ENCODE measurements at places on chromosomes 7 and 10. TPM values are rescaled to one million over a fixed set of nuclear protein-coding genes. Genes with fewer than 3 reads are reported as not detected.

AKR1C8 gene
- not detected for total RNA-seq

INHBA gene
- 71.2 TPM for total RNA-seq

SEMA3C gene
- total RNA-seq = 36.3 TPM

OR9A2 gene
- total RNA-seq = not detected

PROSER2 gene
- total RNA-seq = 1.6 TPM

CPA1 gene
- 6.7 TPM for total RNA-seq

CYP3A4 gene
- not detected for total RNA-seq

LMTK2 gene
- total RNA-seq = 13.0 TPM

NACAD gene
- total RNA-seq = 8.5 TPM

FGFBP3 gene
- 1.00 TPM for total RNA-seq

DNA sequence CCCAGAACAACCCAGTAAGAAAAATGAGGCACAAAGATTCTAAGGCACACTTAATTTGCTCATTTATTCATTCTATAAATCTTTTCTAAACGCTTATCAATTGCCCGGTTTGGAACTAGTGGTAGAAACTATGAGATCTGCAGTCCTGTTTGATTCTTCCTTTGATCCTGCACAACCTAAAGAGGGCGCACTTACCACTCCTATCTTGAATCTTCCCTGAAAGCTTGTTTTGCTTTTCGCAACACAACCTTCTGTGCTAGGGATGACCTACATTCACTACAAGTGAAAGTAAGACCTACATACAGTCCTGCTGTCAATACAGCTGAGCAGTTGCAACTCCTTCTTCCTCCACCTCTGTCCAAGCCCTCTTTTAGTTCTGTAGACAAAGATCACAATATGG lies 12.6 kb upstream of the ARL4A start:
- no peak for DNase-seq

- no peak for DNase-seq
Measured at GRCh38 chr10:3025026-3025683, 42.2 kb upstream of the PFKP start.

DNA sequence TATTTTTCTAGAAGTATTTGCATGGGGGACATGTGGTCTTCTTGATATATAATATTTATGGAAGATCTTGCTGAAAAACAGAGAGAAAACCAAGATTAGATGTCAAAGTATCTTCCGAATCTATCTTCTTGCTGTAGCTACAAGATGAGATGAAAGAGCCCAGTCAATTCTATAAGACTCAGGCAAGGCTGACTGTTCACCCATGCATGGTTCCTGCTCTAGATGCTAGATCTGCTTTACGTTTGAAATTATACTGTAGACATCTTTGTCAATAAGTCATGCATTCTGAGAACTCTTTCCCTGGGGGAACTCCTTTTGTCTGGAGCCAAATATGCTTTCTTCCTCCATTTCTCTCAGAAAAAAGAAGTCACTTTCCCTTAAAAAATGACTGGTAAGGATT lies 1292.0 kb downstream of the XPNPEP1 start:
- DNase-seq = no peak

- no peak for DNase-seq
Measured at GRCh38 chr10:44980309-44981171, 1.9 kb upstream of the DEPP1 start.

DNA sequence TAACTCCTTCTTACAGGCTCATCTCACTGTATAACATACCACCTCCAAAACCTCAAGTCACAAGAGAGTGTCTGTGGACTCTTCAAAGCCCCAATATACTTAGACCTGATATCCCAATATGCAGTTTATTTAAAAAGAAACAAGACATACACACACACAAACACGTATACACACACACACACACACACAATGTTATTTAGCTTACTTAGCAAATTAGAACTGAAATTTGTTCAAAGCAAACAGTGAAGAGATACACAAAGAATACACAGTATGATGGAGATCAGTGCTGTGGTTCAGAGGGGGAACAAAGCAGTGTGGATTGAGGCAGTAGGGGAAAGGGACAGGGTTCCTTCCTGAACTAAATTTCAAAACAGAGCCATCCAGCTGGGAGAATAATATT lies 807.2 kb downstream of the IPMK start:
- no peak for DNase-seq

GRCh38 chr10:10626734-10627133 lies 390.9 kb upstream of the CELF2 start:
- DNase-seq = no peak

DNA sequence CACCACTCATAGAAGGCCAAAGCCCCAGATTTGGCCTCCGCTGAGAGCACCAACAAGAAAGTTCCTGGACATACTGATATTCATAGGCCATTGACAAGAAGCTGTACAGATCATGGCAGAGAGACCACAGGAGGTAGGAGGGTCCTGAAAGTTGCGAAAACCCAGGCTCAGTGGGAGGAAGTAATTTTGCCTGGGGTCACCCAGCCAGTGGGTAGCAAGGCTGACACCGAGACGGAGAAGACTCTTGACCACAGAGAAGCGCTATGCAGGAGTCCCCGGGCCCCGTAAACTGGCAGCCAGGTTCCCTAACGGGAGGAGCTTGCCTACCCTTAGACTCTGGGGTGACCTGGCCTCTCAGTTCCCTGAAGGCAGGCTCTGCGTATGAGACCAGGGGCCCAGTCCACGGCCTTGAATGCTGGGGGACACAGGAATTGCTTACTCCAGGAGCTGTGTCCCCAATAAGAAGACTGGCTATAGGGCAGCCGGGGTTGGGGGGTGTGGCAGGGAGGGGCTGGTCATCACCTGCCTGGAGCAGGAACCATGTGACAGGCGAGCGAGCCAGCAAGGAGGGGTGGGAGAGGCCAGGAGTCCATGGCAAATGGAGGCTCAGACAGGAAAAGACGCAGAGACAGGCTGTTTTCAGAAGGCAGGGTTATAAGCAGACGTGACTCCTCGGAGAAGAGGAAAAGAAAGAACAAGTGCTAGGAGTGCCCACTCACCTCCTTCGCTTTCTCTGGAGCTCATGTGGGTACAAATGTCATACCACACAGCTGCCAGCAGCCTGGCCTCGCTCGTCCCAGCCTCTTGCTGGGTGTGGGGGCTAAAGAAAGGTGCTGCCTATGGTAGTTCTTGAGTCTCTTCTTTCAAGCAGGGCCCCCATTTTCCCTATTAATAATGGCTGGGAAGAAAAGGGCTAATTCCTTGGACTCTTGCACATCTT lies 24.6 kb upstream of the NPFFR1 start:
- DNase-seq = no peak

DNA sequence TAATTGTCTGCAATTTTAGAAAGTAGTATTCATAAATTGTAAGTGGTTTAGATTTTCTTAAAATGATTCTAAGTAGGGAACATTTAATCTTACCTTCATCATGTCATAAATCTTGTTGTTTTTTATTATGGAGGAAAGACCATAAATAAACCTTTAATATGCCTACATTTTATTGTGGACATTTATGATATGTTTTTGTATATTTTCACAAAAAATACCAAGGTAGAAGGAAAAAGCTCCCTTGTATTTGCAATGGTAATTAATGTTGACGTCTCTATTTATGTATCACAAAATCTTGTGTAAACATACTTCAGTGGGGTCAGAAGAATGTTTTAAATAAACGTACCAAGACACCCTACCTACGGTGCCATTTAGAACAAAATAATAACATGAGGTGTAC lies 155.7 kb upstream of the FAM171A1 start:
- no peak for DNase-seq

GRCh38 chr10:114499630-114500190 lies 95.4 kb upstream of the AFAP1L2 start:
- DNase-seq = peak; percentile 26

DNA sequence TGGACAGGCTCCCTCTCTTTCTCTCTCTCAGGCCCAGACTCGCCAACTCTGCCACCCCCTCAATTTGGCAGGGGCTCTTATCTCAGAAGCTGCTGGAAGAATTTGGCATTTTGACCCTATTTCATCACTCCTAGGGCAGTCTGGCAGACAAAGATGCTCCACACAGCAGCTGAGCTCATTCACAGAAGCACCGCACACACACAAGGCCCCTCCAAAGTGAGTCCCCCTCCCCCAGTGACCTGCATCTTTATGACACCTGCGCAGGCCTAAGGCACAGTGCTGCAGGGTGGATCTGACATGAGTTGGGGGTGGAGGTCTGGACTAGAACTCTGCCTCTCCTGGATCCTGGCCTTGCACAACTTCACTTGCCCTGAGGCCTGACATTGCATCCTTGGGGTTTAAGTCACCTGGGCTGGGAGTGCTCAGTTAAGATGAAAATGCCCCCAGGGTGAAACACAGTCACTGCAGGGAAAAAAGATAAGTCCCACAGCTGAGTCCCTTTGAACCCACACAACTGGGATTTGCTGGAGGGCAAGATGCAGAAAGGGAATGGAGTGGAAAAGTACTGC lies 41.1 kb upstream of the DUSP5 start:
- peak; percentile 61 for DNase-seq

GRCh38 chr10:18675086-18675801 lies 16.0 kb downstream of the ARL5B start:
- no peak for DNase-seq

DNA sequence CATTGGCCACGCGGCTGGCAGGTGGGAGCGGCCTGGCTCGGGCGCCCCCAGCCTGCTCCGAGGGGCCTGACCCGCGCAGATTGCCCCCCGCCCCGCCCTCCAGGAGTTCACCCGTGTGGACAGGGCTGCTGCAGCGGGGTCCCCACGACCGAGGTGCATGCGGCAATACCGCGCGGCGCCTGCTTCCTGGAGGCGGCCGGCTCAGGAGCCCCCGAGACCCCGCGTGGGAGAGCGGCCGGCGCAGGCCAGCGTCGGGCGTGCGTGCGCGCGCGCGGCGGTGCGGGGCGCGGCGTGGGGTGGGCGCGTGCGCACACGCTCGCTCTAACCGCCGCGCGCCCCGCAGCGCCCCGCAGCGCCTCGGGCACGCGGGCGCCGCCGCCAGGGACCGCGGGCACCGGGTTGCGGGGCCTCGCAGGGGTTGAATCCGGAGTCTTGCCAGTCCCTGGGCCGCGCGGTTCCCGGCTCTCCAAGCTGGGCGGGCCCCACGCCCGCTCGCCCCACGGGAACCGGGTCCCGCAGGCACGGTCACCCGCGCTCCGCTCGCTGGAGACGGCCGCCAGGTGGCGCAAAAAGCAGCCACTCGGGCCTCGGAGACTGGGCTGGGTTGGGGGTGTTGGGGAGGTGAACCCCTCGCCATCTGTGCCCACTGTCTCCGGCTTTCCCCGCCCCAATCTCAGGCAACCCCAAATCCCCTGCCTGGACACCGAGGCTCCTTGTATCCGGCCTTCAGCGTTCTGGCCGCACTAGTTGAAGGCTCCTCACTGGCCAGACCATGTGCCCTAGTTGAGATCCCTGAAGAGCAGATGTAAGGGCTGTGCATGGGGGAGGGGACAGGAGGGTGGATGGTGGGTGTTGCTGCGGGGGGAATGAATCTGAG lies 1.3 kb upstream of the ACHE start:
- DNase-seq = peak; percentile 89

DNA sequence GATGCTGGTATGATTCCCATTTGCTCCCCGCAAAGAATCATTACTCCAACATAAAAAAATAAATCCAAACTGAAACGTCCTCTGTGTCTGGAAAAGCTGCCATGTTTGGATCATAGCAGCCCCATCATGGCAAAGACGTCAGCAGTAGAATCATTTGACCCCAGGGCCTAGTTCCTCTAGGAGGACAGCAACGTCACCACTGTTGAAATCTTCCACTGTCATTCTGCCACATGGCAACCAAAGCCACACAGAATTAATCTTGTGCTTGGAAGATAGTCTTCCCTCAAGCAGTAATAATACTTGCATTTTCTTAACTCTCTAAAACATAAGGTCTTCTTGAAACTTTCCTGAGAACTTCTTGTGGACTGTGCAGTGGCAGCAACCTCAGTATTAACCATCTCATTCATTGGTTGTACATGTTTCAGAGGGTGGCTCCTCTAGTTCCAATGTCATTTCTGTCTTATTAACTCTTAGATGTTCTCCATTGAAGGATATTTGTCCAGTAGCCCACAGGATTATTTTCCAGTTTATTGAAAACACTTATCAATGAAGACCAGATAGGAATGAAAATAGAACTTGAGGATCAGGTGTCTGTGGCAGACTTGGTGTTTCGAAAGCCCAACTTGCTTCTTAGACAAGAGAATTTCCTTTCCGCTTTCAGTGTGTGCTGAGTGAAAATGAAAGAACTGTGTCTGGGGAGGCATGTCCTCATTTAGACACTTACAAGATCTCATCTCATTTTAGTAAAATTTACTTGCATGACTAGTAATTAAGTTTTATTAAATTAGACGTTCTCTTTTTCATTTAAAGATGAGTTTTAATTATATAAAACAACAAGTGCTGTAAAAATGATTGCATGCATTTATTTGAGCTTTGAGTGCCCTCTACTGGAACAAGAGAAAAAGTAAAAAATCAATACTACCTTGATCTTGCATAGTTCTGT lies 28.9 kb upstream of the INHBA start:
- no peak for DNase-seq

DNA sequence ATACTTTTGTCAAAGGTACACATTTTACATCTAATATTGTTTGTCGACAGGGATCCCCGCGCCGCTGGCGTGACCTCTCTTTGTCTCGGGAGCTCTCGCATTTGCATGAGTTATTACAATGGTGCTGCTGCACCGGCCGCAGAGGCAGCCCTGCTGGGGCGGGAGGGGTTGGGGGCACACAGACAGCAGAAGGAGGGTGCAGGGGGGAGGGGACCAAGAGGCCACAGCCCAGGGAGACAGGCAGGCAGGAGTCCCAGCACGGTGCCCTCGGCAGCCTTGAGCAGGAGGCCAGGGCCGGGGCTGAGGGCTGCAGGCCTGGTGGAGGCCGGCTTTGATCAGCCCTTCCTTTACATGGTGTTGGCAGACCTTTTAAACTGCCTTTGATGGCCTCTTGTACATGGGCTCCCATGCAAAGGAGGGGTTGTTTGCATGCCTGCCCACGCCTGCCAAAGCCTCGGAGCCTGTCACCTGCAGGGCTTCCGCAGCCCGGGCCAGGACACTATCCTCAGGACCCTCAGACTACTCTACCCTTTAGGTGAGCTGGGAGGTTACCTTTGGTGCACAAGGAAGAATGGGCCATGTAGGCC lies 95.5 kb downstream of the EBF3 start:
- no peak for DNase-seq

DNA sequence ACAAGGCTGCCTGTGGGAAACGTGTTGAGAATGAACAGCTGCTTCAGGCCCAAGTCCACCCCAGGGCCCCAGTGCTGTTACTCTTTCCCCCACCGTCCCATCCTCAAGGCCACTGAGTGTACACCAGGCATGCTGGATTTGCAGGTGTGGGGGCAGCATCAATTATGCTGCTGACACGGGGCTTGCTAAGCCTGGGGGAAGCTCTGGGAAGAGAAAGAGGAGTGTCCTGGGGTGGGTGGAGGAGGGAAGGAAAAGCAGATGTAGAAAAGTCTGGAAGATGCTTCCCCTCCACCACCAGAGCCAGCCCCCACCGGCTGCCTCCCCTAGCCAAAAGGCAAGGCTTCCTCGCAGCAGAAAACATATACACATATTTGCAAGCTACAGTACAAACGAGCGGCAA lies 153.9 kb downstream of the CDH23 start:
- no peak for DNase-seq

GRCh38 chr10:97886286-97886685 lies 36.6 kb downstream of the GOLGA7B start:
- no peak for DNase-seq

DNA sequence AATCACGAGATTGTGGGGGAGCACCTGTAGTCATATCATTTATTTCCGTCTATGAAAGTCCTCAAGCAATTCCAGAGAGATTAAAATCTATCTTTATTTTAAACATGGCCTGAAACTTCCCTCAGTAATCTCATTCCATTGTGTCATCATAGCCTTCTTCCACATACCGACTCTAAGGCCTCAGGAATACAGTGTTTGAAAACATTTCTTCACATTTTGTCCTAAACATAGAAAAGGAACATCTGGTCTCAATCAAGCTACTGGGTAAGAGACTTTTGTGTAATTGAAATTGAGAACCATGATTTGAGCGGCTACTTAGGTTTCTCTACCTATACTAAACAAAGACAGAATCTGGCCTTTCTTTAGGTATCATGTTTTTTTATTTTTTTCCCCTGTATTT lies 78.0 kb upstream of the ELMO1 start:
- no peak for DNase-seq

All from posterior vena cava (tissue), 2 donors.